ENCODE measurements at places on chromosomes 1 and 21. TPM values are rescaled to one million over a fixed set of nuclear protein-coding genes. Genes with fewer than 3 reads are reported as not detected.
A peak's percentile ranks its signal among the peaks of the same experiment; 100 is the strongest.

GRCh38 chr1:116501125-116501869 is 69.5 kb downstream of the CD58 start:
- H3K36me3 ChIP-seq, result no peaks in the 10 kb centered on the region
- no peak for DNase-seq
- peaks cover 4% of the 10 kb centered on the region for H3K4me1 ChIP-seq

- H3K36me3 ChIP-seq, result no peaks in the 10 kb centered on the region
- H3K4me1 ChIP-seq, result peaks cover 21% of the 10 kb centered on the region
- no peak for DNase-seq
- H3K27ac ChIP-seq, result no peak overlapping the region
- peak overlapping the region; percentile 10 for H3K4me3 ChIP-seq
Observed at GRCh38 chr1:205746757-205747412, 3.1 kb downstream of the NUCKS1 start.

DNA sequence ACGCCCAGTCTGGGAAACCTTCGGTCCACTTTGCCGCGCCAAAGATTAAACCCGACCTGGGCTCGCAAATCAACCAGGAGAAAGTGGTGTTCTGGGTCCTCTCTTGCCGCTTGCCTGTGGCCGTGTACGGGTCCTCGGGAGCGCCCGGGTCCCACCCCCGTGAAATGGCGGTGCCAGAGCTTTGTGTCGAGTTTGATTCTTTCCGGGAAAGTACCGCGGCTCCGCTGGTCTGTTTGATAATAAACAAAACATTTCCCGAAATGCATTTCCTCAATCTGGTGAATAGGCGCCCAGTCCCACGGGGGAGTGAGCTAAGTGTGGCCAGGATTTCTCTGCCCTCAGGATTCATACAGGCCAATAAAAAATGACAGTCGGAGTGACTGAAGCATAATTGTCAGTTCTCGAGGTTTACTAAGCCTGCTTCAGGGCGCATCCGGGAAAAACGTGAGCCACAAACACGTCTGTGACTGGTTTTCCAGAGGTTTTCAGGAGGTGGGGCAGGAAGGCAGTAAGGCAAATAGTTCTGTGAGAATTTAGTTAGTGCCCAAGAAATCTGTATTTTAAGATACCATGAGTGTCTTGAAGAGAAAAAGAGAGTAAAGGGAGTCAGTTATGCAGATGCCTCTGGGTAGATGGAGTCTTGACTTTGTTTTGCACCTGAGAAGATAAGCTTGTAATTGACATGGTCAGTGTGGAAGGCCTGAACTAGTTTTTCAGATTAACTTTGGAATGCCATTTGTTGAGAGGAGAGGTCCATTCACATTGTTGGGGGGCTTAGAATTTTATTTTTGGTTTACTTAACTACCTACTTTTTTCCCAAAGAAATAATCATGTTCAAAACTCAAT is 675 bp downstream of the IFNAR1 start:
- H3K27me3 ChIP-seq, result no peaks in the 10 kb centered on the region
- H3K4me3 ChIP-seq, result peak overlapping the region; percentile 100
- DNase-seq, result peak; percentile 54
- H3K27ac ChIP-seq, result peak overlapping the region; percentile 98

FAM151A gene
- total RNA-seq, result not detected

ARHGEF11 gene
- 40.6 TPM for total RNA-seq

RPRD2 gene
- 19.5 TPM for total RNA-seq

CD84 gene
- 11.6 TPM for total RNA-seq

DNA sequence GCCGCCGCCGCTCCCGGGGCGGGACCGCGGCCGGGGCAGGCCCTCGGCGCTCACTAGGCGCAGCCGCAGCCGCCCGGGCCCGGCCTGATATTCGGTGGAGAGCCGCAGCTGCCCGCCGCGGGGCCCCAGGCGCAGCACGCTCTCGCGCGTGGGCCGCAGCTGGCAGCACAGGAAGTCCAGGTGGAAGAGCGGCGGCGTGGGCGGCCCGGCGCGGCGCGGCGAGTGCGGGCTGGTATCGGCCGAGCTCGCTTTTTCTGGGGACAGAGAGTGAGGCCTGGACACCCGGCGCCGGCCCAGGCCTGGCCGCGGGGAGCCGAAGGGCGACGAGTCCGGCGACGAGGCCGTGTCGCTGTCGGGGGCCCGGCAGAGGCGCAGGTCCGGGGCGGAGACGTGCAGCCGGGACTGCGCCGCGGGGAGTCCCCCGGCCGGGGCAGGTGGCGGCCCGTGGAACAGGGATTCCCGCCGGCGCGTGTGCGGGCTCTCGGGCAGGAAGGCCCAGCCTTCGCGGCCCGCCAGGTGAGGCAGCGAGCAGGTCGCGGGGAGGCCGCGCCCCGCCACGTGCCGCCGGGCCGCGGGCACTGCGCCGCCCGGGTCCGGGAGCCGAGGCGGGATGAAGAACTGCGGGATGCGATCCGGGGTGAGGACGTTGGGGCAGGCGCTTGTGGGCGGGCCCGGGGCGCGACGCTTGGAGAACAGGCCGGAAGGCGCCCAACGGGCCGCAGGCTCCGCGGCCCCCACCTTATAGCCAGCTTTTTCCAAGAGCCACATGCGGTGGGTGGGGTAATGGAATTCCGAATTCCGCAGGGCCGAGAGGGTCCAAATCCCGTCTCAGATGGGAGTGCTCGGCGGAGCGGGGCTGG is 1.2 kb downstream of the C2CD4D start:
- no peaks in the 10 kb centered on the region for H3K27me3 ChIP-seq
- H3K27ac ChIP-seq, result no peak overlapping the region
- H3K4me1 ChIP-seq, result peaks cover 30% of the 10 kb centered on the region
- no peaks in the 10 kb centered on the region for H3K36me3 ChIP-seq
- DNase-seq, result no peak

DNA sequence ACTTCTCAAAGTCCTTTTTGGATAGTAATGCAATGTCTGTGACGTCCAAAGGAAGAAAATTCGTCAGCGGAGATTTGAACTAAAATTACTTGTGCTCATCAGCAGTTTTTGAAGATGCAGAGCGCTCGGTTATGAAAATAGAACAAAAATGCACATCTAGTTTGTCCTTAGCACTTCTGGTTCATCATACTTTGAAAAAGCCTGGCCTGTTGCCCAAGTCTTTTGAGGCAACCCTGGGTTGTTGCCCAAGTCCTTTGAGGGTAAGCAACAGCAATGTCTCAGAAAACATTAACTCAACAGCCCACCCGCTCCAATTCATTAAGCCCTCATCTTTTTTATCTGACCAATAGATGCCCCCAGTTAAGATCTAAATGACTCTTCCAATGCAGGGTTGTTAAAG is 91.9 kb downstream of the HUNK start:
- H3K4me3 ChIP-seq, result no peak overlapping the region
- no peak overlapping the region for H3K27ac ChIP-seq
- H3K4me1 ChIP-seq, result no peaks in the 10 kb centered on the region
- no peaks in the 10 kb centered on the region for H3K27me3 ChIP-seq

GRCh38 chr1:55277377-55278130 is 62.4 kb upstream of the USP24 start:
- peak; percentile 45 for DNase-seq
- peak overlapping the region; percentile 10 for H3K4me3 ChIP-seq
- H3K27me3 ChIP-seq, result no peaks in the 10 kb centered on the region
- peaks cover 26% of the 10 kb centered on the region for H3K4me1 ChIP-seq

- H3K36me3 ChIP-seq, result no peaks in the 10 kb centered on the region
- H3K27ac ChIP-seq, result no peak overlapping the region
- H3K27me3 ChIP-seq, result no peaks in the 10 kb centered on the region
- no peaks in the 10 kb centered on the region for H3K4me1 ChIP-seq
- peak overlapping the region; percentile 63 for H3K4me3 ChIP-seq
Observed at GRCh38 chr1:166947398-166948043, 27.8 kb downstream of the ILDR2 start.

GRCh38 chr1:22763487-22764200 is 53.0 kb downstream of the EPHB2 start:
- H3K4me3 ChIP-seq, result no peak overlapping the region
- no peak overlapping the region for H3K27ac ChIP-seq
- H3K27me3 ChIP-seq, result no peaks in the 10 kb centered on the region
- H3K4me1 ChIP-seq, result peaks cover 7% of the 10 kb centered on the region

RYR2 gene
- 59.0 TPM for total RNA-seq

DNA sequence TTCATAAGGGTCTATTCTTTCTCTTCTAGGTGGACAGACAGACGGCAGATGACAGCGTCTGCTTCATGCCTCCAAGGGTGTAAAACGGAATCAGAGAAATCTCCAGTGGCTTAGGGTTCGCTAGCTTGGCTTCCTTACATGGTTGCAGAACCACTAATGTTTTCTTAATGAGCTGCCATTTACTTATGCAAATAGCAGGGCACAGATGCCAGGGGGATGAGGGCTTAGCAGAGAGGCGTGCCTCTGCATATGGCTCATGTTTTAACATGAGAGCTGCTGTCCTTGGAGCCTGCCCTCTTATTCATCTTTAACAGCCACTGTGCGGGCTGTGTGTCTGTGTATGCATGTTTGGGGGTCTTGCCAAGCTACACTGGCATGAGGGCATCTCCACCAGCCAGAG is 119.6 kb downstream of the IER5 start:
- DNase-seq, result no peak

DNA sequence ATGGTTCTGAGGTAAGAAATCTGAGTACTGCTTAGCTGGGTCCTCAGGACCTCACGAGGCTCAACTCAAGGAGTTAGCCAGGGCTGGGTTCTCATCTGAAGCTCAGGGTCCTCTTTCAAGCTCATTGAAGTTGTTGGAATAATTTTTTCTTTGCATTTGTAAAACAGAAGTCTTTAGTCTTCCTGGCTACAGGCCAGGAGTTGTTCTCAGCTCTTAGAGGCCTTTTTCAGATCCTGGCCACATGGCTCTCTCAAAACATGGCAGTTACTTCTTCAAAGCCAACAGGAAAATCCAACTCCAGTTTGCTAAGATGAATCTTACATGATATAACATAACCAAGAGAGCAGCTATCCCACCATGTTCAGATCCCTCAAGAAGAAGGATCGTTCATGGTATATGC is 92.3 kb upstream of the CHODL start:
- no peaks in the 10 kb centered on the region for H3K36me3 ChIP-seq
- no peaks in the 10 kb centered on the region for H3K4me1 ChIP-seq
- no peak overlapping the region for H3K27ac ChIP-seq
- no peak for DNase-seq
- no peak overlapping the region for H3K4me3 ChIP-seq
- no peaks in the 10 kb centered on the region for H3K27me3 ChIP-seq

LAX1 gene
- 0.54 TPM for total RNA-seq

- H3K27ac ChIP-seq, result no peak overlapping the region
- H3K4me3 ChIP-seq, result no peak overlapping the region
- peaks cover 27% of the 10 kb centered on the region for H3K36me3 ChIP-seq
- H3K4me1 ChIP-seq, result no peaks in the 10 kb centered on the region
- no peaks in the 10 kb centered on the region for H3K27me3 ChIP-seq
- no peak for DNase-seq
Observed at GRCh38 chr1:15540186-15540585, 13.5 kb downstream of the DNAJC16 start.
